Stimulated activated naive CD4-positive, alpha-beta T cell (primary cell): ENCODE measurements at places on chromosomes 6 and 20.

GRCh38 chr20:19565736-19566135, 192.3 kb upstream of the RIN2 start:
- no peak for DNase-seq

GRCh38 chr6:113674075-113674474, 183.1 kb upstream of the MARCKS start:
- no peak for DNase-seq

DNA sequence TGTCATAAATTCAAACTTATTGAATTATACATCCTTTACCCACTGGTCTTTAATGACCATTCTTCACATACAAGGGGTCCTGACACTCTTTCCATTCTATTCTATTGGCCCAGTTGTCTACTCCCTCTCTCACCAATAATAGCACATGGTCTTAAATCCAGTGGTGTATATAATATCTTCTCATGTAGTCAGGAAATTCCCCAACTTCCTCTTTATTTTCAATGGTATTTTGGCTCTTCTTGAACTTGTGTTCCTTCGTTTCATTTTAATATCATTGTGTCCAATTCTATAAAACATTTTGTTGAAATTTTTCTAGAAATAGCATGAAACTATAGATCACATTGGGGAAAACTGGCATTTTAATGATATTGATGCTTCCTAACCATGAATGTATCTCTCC, 36.8 kb downstream of the PSMB9 start:
- no peak for DNase-seq

DNA sequence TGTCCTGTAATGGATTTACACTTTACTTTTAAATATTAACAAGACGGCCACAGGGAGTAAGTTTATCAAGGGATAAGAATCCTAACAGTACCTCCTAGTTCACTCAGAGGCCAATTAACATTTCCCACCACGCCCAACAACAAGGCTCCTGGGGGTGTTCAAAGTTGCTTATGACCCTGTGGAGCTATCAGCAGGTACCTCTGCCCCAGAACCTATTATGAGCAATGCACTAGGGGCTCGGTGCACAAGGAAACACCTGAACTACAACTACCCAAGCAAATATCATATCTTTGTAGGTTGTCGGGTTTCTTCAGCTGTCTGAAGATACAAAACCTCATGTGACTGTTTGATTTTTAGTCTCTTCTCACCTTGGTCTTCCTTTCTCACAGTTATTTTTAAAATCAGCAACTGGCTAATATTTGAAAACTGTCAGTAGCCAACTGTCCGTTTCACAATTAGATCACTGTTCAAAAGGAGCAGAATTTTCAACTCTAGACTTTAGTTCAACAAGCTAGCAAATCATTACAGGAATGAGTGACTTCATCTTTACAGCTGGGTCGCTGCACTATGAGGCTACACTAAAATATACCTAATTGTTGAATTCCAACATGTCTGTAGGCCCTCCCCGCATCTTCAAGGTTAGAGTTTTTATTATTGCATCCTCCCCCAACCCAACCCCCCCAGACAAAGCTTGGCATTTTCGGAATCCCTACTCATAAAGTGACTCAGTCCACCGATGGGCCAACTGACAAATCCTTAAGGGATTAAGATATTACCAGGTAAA, 38.1 kb downstream of the B4GALT5 start:
- DNase-seq: no peak

- no peak for DNase-seq
These were observed 117.0 kb downstream of the ME1 start for GRCh38 chr6:83313882-83314281.

GRCh38 chr20:63855363-63856097, 5.8 kb upstream of the ABHD16B start:
- DNase-seq: no peak
